Left ventricle myocardium superior (tissue), 1 donor: ENCODE measurements at places on chromosomes 13 and 19. TPM values are rescaled to one million over a fixed set of nuclear protein-coding genes. Genes with fewer than 3 reads are reported as not detected.

ZNF808 gene
- 32.9 TPM for total RNA-seq

- DNase-seq: no peak
Measured at GRCh38 chr13:70732611-70733010, 624.4 kb upstream of the KLHL1 start.

ATP8B3 gene
- 0.89 TPM for total RNA-seq

DNA sequence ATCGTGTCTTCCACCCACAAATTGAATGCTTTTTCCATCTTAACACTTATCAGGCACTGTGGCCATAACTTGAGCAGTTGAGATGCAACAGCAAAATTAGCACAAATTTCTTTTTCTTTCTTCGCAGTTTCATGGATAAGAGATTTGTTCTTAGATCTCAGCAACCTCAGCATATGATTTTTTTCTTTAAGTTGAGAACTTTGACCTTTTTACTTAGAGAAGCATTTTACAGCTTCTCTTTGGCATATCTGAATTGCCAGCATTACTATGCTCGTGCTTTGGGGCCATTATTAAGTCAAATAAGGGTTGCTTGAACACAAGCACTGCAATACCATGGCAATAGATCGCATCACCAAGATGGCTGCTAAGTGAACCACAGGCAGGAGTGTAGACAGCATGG is 16.1 kb downstream of the USPL1 start:
- DNase-seq: no peak

DNA sequence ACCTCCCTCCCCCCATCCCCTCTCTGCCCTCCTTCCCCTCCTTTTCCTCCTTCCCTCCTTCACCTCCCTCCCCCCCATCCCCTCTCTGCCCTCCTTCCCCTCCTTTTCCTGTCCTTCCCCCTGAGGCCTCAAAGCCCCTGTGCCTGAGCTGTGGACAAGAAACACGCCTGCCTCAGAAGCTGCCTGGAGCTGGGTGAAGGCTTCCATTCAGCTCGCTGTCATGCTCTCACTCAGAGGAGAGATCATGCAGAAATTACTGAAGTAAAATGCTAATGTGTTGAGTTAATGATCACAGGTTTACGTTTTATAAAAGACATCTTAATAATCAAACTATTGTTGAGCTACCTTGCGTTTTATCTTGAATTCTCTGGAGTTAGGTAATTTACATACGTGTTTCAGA is 114.5 kb downstream of the ATP11A start:
- DNase-seq: no peak

DNA sequence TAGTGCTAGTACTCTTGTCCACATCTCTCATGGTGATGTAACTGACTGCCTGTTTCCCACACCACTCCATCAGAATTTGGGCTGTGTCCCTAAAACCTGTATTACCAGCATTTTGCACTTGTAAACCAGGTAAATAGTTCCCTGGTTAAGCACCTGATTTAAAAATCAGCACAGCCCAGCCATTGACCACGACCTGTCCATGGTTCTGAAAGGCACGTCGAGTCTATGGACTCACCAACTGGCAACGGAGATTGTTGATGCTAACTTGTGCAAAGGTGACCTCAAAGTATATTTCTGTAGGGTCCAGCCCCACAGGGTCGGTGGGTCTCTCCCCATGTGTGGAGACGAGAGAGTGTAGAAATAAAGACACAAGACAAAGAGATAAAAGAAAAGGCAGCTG is 46.7 kb upstream of the ZNF835 start:
- DNase-seq: no peak
